PC-9 (cell line): ENCODE measurements at places on chromosomes 11 and 22.
A peak's percentile ranks its signal among the peaks of the same experiment; 100 is the strongest.

- no peak for DNase-seq
Measured at GRCh38 chr11:95455228-95455970, 224.4 kb upstream of the SESN3 start.

DNA sequence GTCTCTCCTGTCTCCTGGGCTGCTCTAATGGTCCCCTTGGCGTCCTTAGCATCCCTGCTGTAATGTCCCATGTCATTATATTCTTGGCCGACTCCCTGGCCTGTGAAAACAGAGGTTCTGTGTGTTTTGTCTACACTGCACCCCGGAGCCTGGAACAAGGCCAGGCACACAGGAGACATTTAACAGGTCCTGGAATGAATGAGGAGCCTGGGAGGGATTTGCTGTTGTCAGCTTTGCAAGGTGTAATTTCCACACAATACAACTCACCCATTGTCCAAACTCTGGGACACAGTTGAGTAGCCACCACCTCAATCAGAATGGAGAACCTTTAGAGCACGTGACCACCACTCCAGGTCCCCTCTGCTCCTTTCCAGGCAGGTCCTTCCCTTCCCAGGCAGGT is 14.9 kb upstream of the PDGFB start:
- DNase-seq: no peak

- no peak for DNase-seq
Measured at GRCh38 chr11:57544566-57544965, 7.2 kb downstream of the SMTNL1 start.

DNA sequence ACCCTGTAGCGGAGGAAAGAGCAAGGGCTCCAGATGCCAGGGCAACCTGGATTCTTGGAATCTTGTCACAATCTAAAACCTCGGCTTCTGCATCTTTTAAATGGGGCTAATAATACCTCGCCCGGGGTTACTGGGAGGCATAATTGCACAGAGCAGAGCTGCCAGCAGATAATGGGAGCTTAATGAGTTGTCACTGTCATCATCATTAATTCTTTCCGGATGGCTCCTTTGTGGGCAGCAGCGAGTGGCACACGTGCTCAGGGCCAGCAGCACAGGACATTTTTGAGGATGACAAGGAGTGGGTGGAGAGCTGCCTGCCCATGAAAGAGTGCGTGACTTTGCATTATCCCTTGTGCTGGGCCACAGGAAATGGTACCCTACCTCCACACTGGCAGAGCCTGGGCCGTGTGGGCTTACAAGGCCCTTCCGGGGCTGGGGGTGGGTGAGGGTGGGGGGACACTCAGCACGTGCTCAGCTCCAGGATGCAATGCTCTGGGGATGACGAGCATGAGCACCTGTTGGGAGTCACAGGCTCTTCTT is 5.7 kb downstream of the PDGFB start:
- DNase-seq: no peak

GRCh38 chr11:104898685-104899013 is 389 bp upstream of the CASP12 start:
- DNase-seq: no peak

- no peak for DNase-seq
Measured at GRCh38 chr22:42920101-42920820, 63.2 kb upstream of the ARFGAP3 start.

DNA sequence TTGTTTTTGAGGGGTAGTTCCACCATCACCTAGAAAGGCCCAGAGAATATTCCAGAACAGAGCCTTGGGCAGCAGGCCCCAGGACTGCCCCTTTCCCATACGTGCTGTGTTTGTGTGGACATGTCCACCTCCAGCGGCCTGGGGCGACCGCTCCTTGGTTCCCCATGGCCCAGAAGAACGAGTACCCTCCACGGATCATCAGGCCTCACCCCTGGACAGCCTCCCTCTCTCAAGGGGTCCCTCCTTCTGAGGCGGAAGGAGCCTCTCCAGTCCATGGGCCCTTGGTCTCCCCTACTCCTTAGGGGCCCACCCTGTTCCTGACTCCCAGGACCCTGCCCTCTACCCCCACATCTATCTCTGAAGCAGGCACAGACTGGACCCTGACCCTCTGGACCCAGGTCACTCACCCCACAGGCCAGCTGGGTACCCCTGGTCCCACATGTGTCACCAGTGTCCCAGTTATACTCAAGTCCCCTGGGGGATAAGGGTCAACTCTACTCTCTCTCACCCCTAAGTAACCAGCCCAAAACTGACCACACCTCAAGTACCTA is 32.6 kb downstream of the IGLL5 start:
- no peak for DNase-seq

- no peak for DNase-seq
Measured at GRCh38 chr11:84117394-84117793, 831.2 kb upstream of the CCDC90B start.

DNA sequence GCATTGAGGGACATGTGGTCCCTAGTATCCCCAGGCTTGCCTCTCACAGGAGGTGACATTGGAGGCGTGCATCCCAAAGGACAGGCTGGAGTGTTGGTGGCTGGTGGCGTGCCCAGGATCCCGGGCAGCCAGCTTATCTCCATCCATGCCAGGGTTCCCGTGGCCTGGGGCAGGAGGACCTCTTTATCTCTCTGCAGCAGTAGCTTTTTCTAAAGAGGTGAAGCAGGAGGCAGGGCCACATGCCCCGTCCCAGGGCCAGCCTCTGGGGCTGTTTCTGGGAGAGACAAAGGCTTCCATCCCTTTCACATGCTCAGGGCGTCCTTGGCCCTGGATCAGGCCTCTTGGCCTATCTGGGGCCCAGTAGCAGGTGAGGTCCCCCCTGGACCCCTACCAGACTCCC is 19.7 kb downstream of the PARVG start:
- no peak for DNase-seq

GRCh38 chr22:27730641-27731433 is 70.7 kb downstream of the MN1 start:
- DNase-seq: no peak

GRCh38 chr22:25853501-25854284 is 111.7 kb downstream of the MYO18B start:
- DNase-seq: no peak

DNA sequence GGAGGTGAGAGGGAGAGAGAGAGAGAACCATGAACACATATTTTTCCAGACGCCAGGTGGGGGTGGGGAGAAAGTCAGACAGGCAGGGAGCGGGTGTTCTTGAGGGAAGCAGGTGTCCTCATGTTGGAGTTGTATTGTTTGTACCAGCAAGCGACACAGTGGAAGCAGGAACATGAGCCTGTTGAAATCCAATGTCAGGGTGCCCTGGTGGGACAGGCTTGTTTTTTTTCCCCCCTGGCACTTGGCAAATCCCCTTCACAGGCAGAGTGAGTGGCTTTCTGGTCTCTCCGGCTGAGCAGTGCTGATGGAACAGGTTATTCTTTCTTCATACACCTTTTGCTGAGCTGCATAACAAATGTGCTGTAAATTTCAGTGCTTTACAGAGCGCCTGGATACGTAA is 125.6 kb downstream of the GRIK4 start:
- DNase-seq: no peak

GRCh38 chr11:73469401-73469800 is 93.2 kb downstream of the RELT start:
- DNase-seq: no peak

GRCh38 chr11:17267576-17267975 is 9.0 kb upstream of the NUCB2 start:
- peak; percentile 85 for DNase-seq

GRCh38 chr22:50299785-50300619 is 7.4 kb downstream of the PLXNB2 start:
- DNase-seq: no peak

DNA sequence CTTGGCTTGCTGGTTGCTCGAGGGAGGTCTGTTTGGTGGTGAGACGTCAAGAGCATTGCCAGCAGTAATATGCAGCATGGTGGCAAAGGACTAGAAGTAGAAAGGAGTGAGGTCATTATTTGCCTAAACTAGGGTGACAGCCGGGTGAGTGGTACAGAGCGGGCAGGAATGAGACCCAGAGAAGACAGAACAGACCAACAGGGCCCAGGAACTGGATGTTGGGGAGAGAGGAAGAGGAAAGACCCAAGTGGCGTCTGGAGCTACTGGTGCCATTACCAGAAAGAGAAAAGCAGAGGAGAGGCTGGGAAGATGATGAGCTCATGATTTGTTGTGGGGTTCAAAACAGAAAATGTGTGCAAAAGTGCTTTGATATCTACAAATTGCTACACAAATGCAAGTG is 158.7 kb downstream of the ENTHD1 start:
- DNase-seq: no peak

GRCh38 chr11:112793416-112793815 is 167.8 kb upstream of the NCAM1 start:
- DNase-seq: no peak

- no peak for DNase-seq
Measured at GRCh38 chr22:29627196-29627535, 23.7 kb downstream of the NF2 start.

DNA sequence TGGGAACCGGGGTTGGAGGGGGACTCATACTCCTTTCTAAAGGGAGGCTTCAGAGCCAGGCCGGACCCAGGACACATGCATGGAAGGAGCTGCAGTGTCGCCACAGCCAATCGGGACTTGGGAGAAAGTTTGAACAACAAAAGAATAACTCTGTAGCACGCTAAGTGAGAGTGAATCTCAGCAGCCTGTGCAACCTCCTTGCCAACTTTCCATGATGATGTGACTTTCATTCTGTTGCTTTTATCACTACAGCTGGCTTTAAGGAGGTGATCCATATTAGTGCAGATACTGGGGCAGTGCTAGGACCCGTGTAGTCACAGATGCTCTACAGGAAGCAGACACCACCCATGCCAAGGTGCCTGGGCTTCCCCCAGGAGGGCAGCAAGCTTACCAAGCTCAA is 157.3 kb downstream of the MPPED1 start:
- no peak for DNase-seq

GRCh38 chr11:89065066-89065465 is 716 bp downstream of the GRM5 start:
- DNase-seq: no peak

DNA sequence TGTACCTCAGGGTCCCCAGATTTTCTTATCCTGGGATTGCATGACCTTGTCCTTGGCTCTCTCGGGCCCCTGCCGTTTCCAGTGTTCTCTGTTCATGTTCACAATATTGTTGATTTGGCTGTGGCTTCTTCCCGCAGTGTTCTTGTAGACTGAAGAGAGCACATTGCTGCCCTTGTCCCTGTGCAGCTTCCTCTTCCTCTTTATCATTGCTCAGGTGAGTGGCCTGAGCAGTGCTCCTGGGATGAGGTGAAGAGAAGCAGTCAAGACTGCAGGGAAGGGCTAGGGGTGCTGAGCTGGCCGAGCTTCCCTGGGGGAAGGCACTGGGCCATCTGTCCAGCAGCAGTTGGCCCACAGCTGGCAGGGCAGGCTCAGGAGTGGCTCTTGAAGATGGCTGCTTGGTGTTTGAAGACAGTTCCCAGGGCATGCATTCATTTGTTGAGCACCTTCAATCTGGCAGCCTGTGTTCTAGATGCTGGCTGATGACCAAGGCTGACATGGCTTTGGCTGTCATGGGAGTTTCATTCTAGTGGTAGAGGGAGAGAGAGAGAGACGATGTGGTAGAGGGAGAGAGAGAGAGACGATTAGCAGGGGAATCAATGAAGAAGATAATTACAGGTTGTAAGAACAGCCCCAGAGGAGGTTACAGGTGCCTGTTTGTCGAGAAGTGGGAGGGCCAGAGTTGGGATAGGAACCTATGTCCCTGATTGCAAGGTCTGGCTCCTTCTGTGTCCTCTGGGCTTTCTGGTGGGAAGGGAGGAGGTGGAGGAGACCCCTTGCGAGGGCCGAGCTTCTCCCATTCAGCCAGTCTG is 17.4 kb downstream of the BMAL1 start:
- no peak for DNase-seq

GRCh38 chr11:32162351-32162750 is 71.5 kb downstream of the RCN1 start:
- DNase-seq: no peak

DNA sequence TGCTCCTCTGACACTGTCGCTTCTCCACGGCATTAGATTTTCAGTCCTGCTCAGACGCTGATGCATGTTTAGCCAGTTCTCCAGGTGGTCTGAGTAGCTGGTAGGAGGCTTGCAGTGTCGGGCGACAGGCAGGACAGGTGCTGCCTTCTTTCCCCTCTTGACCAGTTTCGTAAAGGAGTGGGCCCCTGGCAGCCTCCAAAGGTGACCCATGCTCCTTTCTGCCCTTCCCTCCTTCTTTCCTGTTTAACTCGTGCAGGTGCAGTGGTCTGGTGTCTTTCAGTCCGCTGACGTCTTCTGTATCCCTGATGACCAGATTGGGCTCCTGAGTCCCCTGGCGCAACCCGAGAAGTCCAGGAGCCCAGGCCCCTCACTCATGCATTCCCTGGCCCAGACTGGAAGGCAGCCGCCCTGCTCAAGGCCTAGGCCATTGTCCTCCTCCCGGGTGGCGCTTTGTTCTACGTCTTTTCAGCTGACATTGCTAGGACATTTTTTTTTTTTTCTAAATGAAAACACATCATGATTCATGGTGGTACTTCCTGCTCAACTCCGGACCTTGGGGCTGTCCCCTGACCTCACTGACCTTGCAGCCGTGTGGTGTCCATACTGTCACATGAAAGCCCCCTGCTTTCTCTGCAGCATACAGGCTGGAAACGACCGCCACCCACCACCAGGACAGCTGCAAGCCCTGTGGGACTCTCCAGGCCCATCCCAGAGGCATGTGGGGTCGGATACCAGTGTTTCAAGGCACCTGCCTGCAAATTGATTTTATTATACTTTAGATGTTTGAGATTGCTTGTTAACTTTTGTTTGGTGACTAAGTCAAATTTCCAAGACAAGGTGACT is 25.5 kb upstream of the TXNRD2 start:
- no peak for DNase-seq

GRCh38 chr22:47055921-47056320 is 293.5 kb downstream of the TBC1D22A start:
- DNase-seq: no peak

DNA sequence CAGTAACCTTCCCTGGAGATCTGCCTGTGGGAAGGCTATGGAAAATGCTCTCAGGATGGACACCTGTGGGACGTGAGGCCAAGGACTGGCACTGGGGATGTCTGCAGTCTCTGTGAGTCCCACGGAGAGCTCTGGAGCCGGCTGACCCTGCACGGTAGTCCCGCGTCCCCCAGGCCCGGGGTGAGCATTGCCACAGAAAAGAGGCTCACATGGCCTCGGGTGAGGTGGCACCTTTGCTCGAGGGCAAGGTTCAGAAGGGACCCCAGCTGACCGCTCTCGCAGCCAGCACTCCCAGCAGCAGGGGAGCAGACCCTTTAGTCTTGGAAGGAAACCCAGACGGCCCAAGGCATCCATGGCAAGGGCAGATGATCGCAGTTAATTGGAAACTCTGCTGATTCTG is 9.0 kb downstream of the RTL6 start:
- no peak for DNase-seq

DNA sequence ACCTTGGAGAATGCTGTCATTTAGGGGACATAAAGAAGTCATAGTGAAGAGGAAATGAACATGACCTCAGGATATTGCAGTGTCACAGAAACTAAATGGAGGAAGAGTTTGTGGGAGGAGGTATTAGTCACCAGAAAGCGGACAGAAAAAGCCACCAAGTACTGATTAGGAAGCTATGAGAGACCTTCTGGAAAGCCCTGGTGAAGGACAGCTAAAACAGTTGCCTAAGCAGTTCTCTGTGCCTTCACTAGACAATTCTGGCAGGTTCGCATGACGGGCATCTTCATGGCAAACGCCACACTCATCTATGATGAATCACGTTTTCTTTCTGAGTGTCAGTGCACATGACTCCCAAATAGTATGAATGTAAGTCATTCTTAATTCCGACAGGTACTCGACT is 325.8 kb downstream of the C11orf87 start:
- no peak for DNase-seq

GRCh38 chr11:3159296-3160190 is 5.6 kb downstream of the OSBPL5 start:
- no peak for DNase-seq

- no peak for DNase-seq
Measured at GRCh38 chr11:16292167-16292859, 64.0 kb downstream of the SOX6 start.

- no peak for DNase-seq
Measured at GRCh38 chr11:90428836-90429235, 206.0 kb upstream of the CHORDC1 start.
